ENCODE measurements at places on chromosomes 2 and 18.
A peak's percentile ranks its signal among the peaks of the same experiment; 100 is the strongest.

DNA sequence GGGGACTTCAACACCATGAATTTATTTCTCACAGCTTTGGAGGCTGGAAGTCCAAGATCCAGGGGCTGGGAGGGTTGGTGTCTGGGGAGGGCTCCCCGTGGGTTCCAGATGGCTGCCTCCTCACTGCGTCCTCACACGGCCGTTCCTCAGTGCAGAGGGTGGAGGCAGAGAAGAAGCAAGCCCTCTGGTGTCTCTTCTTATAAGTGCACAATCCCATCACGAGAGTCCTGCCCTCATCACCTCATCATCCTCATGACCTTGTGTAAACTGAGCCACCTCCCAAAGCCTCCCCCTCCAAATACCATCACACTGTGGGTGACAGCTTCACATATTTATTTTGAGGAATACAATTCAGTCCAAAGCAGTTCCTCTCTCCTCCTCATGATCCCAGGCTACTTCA lies 26.3 kb downstream of the TMEM163 start:
- DNase-seq = no peak

GRCh38 chr2:122856696-122857095 lies 1101.2 kb downstream of the TSN start:
- DNase-seq = no peak

DNA sequence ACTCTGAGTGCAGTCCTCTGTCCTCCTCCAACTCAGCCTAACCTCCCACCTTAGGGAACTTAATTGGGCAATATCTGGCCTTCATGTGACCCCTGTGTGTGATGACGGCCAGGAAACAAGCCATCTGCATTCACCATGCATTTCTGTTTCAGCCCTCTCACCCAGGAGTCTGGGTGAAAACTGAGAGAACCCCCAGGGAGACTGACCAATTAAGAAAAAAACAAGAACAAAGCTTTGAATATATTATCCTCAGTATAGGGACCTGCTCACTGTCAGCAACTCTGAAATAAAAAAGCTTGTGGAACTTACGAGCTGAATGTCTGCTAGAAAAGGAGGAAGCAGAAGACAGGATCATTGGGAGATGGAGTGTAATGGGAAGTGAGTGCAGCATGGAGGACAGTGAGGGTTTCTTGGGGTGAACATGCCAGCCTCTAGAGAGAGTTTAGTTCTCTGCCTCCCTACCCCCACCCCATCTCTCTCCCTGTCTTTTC lies 9.5 kb downstream of the MAPRE2 start:
- DNase-seq = no peak

DNA sequence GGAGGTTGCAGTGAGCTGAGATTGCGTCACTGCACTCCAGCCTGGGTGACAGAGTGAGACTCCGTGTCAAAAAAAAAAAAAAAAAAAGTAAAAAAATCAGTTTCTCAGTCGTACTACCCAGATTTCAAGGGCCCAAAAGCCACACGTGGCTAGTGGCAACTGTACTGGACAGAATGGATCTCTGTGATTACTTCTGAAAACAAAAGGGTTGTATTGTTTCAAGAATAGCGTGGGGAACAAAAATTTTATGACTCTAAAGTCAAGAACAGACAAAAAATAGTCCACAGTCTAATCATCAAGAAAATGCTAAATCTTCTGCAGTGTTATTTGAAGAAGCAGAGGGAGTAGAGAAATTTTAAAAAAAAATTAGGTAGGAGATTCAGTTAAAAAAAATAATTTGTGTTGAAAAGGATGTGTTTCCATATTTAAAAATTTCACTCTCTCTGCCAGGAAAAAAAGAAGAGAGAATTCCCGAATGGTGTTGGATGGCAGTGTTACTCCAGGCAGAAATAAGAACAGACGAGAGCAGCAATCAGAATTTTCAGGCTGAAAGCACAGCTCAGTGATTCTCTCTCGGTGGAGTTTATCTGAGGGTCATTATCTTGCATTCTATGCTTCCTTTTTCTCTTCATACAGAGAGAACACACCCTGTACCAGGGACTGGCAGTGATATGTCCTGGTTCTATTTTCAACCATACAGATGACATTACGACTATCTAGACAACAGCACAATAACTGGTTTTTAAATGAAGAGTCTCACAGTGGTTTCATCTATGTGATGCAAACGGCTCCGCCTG lies 61.8 kb downstream of the CABYR start:
- no peak for DNase-seq

DNA sequence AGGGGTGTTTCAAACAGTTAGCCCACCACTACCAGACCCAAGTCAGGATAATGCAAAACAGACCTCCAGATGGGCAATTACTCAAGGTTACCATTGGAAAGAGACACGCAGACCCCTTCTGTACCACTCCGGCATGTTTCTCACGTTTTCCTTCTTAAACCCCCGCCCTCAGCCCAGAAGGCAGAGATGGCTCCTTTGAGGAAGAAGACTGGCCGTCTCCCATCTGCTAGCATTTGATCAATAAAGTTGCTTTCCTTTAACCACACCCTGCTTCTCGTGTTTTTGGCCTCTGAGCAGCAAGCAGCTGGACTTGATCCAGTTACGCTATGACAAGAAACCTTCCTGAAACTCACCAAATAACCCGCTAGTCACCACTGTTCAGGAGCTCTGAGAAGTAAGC lies 1012.4 kb upstream of the GYPC start:
- DNase-seq = no peak

- DNase-seq = no peak
These were observed 391.5 kb downstream of the TXNL1 start for GRCh38 chr18:56246916-56247315.

DNA sequence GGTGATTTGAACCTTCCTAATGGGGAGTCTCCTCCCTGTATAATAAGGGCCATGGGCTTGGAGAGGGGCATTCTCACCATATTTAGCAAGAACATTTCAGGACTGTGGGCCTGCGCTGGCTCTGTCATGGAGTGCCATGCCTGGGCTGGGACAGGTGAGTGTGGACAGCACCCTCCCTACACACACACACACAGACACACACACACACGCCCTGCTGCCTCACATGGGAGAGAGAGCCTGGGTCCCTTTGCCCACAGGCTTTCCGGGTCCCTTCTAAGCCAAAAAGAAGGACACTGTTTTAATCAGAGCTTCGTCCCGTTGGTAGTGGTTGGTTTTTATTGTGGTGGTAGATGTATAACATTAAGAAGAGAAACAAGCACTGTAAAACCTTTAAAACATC lies 31.4 kb upstream of the TMEM87B start:
- no peak for DNase-seq

GRCh38 chr2:70947556-70948184 lies 12.0 kb downstream of the ATP6V1B1 start:
- no peak for DNase-seq

DNA sequence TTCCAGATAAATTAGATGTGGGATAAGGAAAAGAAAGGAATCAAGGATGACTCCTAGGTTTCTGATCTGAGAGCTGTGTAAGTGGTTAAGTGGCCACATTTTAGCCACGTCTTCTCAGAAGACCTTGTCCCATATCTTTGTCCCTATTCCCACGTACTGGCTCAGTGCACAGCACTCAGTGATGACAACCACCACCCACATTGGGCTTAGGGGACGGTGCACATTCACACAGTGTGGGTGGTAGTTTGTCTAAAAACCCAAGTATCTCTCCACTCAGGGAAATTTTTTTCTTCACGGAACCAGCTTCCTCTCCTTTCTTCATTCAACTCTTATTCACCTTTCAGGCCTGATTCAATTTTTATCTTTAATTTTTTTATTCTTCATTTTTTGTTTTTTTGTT lies 30.6 kb upstream of the GCC2 start:
- no peak for DNase-seq

DNA sequence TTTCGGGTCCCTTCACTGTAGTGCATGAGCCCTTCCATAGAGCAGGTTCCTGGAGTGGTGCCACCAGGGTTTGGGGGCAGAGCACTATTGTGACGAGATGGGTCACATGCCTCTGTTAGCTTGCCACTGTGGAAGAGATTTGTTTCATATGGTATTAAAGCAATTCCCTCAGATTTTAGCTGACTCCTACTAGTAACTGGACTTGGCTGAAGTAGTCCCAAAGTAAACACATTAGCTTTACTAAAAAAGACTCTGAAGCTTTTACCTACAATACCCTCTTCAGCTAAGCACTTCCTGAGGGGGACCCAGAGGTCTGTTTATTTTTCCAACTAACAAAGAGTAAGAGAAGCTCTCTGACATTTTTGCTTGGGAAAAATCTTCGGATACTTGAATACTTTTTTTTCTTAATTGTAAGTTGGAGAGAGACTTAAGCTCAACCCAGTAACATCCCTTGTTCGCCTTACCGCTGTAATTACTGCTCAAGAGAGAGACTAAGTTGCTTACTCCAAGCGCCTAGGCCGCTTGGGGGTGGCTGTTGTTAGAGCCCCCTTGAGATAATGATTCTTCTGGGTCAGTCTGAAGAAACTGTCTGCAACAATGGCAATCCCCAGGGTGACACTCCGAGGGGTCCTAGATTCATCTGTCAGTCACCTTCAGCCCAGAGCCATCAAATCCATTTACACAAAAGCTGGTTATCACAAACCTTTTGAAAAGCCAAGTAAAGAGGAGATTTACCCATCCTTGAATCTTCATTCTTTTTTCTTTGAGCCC lies 177.4 kb downstream of the FIGN start:
- DNase-seq = peak; percentile 75

DNA sequence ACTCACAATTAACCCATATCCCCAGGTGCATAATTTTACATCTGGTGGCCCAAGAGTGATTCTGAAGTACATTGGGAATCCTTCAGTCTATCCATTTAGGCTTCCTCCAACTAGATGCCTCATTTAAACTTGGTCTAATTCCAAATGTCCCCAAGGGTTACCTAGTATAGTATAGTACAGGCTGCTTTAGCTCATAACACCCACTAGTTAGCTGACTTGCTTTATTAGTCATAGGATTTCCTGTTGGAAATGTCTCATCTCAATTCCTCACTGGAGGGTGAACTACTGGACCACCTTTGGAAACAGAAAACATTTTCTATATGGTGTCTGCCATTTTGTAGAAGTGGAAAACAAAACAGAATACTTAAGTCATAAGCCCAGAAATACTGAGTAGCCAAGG lies 202.5 kb upstream of the SESTD1 start:
- DNase-seq = no peak

GRCh38 chr2:130300258-130300969 lies 42.3 kb upstream of the IMP4 start:
- peak; percentile 84 for DNase-seq

DNA sequence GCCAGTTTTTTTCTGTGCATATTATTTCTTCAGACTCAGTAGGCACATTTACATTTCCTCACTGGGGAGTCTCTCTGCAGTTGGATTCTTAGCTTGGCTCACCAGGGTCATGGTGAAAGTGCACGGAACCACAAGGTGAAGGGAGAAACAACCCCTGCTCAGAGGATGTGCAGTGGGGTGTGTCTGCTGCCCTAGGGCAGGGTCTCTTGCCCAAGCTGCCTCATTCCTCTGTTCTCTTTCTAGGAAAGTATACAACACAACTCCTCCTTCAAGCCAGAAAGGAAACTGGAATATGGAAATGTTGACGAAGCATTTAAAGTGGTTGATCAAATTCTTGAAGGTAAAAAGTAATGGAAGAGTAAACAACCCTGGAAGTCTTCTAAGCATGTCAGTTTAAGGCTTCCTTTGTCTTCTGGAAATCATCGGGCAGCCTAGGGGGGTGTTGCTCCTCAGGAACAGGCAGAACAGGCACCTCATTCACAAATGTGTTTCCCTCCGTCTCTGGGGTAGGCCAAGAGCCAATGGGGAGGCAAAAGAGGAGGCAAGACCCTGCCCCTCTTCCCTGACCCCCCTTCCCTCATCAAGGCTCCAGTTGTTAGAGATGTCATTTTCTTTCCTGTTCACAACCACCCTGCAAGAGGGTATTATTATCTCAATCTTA lies 41.4 kb downstream of the AOX1 start:
- DNase-seq = peak; percentile 87

DNA sequence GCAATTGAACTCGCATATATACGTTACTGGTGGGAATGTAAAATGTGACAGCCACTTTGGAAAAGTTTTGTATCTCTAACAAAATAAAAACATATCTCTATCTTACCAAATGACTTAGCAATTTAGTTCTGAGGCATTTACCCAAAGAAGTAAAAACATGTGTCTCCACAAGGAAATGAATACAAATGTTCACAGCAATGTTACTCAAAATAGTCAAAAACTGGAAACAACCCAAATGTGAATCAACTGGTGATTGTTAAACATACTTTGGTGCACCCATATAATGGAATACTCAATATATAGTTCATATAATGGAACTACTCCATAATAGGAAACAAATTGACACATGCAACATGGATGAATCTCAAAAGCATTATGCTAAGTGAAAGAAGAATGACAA lies 70.4 kb upstream of the DNER start:
- DNase-seq = no peak

DNA sequence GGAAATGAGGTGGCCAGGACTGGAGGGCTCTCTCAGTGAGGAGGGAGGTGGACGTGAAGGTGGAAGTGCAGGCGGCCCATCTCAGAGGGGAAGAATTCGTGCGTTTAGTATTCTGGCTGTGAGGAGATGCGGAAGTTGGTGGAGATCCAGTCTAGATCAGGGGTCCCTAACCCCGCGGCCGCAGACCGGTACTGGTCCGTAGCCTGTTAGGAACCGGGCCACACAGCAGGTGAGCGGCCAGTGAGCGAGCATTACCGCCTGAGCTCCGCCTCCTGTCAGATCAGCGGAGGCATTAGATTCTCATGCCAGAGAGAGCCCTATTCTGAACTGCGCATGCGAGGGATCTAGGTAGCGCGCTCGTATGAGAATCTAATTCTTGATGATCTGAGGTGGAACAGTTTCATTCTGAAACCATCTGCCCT lies 1.6 kb upstream of the FHOD3 start:
- DNase-seq = no peak

DNA sequence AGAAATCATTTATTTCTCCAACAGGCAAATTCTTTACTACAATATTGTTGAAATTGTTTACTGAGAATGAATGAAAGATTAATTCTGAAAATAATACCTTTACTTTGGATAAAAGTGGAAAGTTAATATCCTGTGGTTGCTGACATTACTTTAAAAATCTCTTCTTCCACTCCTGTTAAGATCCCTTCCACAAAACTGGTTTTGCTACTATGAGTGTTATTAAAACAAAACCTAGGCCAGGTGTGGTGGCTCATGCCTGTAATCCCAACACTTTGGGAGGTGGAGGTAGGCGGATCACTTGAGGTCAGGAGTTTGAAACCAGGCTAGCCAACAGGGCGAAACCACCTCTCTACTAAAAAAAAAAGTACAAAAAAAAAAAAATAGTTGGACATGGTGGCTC lies 123.9 kb upstream of the CCDC150 start:
- no peak for DNase-seq

DNA sequence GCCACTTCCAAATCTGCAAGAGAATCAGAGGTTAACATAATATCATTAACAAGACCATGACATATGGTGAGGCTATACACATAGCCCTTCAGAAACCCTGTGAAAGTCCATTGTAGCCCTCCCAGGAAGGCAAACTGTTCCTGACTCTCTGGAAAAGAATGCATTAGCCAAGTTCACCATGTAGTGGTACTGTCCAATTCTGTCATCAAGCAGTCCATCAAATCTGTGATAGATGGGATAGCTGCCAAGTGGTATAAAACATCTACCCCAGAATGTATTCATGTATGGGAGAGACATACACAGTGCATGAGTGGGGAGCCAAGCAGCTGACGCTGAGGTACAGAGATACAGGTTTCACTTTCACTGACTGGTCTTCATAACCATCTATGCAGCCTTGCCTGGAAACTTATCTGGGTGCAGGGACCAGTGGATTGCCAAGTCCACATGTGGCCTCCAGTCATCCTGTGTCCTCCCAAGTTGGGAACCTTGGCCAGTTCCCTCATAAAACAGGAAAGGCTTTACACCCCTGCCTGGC lies 281.1 kb downstream of the MBD2 start:
- DNase-seq = no peak

All from NCI-H2227 treated with DMSO at 0.1 percent for 48 hours (cell line).